ENCODE measurements at places on chromosomes 7 and 10.

- no peak for DNase-seq
Observed at GRCh38 chr10:78578929-78579328, 489.8 kb upstream of the ZMIZ1 start.

GRCh38 chr10:117955176-117955575 is 91.6 kb downstream of the RAB11FIP2 start:
- DNase-seq = no peak

DNA sequence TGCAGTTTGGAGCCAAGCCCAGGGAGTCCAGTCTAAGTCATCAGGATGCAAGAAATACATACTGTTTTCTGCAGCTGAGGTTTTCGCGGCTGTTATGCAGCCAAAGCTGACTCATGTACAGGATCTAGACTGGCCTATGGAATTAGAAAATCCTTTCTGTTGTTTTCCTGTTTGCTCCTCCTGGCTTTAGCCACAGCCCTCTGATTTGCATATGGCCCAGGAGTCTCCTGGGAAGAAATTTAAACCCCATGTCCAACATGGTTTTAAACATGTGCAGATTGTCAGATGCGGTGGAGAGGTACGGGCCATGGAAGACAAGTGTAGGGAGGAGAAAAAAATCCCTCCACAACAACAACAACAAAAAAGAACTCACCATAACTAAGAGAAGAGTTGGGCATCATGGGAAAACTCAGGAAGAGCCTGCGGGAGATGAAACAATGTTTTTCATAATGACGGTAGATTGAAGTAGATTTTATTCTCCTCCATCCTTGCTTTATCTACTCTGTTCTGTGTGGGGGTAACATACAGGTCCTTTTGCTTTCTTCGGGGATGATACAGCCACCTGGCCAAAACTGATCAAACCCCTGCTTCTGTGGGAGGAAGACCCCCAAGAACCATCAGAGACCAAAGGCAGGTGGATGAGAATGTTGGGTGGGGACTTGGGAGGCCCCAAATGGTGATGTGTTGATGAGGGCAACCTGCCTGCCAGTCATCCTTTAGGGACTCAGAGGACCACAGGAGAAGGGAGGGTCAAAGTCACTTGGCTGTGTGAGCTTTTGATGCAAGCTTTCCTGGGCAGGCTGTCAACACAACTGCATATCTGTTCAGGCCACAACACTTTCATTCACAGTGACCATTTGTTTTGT is 29.8 kb upstream of the GNA12 start:
- peak; percentile 51 for DNase-seq

- no peak for DNase-seq
Observed at GRCh38 chr7:82677493-82677892, 233.9 kb upstream of the CACNA2D1 start.

- peak; percentile 31 for DNase-seq
Observed at GRCh38 chr7:155506854-155507337, 39.5 kb downstream of the CNPY1 start.

DNA sequence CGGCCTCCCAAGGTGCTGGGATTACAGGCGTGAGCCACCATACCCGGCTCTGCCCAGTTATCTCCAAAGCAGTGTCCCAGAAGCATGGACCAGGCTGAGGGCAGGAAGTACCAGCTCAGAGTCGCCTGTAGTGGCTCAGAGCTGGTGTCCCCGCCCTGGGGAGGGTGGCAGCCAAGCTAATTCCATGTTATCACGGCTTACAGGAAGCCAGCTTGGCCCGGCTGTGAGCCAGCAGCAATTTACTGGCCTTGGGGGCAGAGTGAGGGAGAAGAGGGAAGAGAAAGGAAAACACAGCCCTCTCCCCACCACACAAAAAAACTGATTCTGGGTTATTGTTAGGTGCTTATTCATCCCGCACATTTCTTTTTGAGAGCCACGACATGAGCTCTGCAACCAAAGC is 88.1 kb downstream of the HIP1 start:
- no peak for DNase-seq

- no peak for DNase-seq
Observed at GRCh38 chr7:1100386-1100785, 12.5 kb downstream of the GPER1 start.

DNA sequence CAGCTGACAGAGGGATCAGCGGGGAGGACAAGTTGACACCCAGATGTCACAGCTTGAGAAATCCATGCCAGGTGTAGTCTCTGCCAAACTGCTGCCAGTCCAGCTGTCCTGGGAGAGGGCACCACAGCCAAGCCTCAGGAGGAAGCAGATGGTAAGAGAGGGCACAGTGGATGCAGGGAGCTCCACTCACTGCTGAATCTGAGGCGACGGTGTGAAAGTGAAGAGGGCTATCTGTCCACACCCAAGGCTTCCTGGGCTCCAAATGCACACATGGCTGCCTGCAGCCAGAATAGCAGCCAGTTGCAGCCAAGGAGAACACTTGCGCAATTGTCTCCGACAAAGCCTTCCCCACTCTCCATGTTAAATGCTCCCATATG is 502.4 kb downstream of the GRID1 start:
- no peak for DNase-seq

- no peak for DNase-seq
Observed at GRCh38 chr7:36301914-36302771, 87.5 kb upstream of the ANLN start.

DNA sequence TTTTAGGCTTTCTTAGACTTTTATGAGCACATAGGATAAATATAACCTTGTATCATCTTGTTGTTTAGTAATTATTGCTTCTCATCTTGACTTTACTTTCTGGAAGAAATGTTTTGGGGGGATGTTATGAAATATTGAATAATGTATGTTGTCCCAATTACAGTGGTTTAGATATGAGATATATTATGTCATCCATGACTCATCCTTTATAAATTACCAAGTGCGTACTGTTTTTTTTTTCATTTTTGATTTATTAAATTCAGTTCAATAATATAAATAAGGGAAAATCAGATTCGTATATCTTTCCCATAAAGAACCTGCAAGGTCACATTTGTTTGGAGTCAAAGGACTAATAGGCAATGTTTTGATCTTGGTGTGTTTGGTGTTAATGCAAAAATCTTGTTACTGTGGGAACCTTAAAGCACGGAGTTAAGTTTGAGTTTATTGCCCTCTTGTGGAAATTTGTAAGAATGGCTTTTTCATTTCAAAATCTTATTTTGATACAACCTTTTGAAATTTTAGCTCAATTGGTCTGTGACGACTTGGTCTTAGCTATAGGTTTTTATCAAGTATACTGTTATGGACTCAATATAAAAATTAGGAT is 108.6 kb downstream of the SRI start:
- DNase-seq = peak; percentile 40

DNA sequence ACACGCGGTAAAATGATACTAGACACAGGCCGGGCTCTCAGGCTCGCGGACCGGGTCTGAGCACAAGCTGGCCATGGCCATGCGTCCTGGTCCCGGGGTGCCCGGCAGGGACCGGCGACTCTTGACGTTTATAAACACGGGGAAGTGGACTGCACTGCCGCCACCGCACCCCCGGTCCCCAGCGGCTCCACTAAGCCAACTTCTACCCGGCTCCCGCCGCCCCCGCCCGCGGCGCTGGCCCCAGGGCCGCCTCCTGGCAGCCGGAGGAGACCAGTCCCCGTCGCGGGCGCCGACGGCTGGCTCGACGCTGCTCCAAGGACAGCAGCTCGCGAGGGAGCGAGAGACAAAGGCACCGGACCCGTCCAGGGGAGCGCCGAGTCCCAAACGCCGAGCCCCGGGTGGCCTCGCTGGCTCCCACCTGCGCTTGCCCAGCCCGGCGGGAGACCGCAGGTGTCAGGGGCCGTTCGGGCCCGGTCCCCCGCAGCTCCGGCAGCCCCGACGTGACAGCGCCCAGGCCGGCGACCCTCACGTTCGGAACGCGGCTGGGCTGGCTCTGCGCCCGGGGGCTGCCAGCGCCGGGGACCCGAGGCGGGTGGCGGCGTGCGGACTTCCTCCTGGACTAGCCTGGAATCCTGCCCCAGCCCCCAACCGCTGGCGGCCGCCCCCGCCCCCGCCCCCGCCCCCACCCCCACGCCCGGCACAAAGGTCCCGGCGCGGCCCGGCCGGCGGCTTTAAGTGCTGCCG is 517 bp downstream of the ITGB1 start:
- DNase-seq = no peak

DNA sequence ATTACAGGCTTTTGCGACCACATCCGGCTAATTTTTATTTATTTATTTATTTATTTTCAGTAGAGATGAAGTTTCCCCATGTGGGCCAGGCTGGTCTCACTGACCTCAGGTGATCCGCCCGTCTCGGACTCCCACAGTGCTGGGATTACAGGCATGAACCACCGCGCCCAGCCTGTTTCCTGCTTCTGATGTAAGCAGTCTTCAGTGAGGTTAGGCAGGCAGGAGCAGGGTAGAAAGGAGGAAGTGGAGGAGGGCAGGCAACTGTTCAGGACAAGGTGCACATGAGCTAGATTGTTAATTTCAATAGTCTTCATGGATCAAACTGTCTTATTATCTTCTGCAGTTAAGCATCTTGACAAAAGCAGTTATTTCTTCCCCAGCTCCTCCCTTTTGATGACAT is 605.0 kb downstream of the CCSER2 start:
- DNase-seq = no peak

GRCh38 chr10:124745673-124746072 is 1.5 kb upstream of the FAM53B start:
- DNase-seq = no peak

DNA sequence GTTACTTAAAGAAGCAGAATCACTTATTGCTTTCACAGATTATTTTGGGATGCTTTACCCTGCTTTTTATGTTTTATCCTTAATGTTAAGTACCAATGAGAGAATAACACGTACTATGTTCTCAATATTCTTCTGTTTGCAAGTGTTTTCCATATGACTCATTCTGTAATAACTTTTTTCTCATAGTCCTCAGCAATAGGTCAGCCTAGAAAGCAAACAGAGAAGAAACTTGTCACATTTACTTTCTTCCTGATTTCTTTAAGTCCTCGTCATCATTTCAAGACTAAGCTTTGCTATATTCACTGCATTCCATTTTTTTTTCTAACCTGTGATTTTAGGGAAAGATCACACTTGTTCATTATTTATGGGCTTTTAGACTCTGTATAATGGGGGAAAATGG is 6.8 kb upstream of the AGR2 start:
- no peak for DNase-seq

GRCh38 chr10:22053048-22053447 is 49.5 kb upstream of the DNAJC1 start:
- DNase-seq = no peak

DNA sequence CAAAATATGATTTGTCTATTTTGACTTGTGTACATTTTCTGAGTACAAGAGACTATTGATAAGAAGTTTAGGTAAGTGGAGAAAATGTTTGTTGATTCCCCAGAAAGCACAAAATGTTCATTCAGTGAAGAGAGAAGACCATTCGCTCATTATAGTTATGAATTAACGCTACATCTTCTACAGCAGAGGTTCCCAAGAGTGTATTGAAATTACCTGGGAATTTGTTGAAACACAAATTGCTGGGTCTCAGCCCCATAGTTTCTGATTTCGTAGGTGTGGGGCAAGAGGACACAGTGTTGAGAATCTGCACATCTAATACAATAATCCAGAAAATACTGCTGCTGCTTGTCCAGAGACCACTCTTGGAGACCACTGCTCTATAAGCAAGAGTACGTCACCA is 24.2 kb downstream of the JAZF1 start:
- DNase-seq = no peak

DNA sequence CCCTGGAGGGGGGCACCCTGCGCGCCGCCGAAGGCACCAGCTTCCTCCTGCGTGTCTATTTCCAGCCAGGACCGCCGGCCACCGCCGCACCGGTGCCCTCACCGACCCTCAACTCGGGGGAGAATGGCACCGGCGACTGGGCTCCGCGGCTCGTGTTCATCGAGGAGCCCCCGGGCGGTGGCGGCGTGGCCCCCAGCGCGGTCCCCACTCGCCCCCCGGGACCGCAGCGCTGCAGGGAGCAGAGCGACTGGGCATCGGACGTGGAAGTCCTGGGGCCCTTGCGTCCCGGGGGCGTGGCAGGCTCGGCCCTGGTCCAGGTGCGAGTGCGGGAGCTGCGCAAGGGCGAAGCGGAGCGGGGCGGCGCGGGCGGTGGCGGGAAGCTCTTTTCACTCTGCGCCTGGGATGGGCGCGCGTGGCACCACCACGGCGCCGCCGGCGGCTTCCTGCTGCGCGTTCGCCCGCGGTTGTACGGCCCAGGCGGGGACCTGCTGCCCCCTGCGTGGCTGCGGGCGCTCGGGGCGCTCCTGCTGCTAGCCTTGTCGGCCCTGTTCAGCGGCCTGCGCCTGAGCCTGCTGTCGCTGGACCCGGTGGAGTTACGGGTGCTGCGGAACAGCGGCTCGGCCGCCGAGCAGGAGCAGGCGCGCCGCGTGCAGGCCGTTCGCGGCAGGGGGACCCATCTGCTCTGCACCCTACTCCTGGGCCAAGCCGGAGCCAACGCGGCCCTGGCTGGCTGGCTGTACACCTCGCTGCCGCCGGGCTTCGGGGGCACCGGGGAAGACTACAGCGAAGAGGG is 594 bp downstream of the CNNM1 start:
- DNase-seq = peak; percentile 2

- no peak for DNase-seq
Observed at GRCh38 chr7:132568962-132569361, 7.3 kb downstream of the PLXNA4 start.

- no peak for DNase-seq
Observed at GRCh38 chr10:84701370-84701720, 373.0 kb downstream of the CCSER2 start.

GRCh38 chr7:14639329-14639728 is 263.2 kb downstream of the DGKB start:
- DNase-seq = no peak

GRCh38 chr7:157405914-157406810 is 69.4 kb downstream of the DNAJB6 start:
- DNase-seq = no peak

DNA sequence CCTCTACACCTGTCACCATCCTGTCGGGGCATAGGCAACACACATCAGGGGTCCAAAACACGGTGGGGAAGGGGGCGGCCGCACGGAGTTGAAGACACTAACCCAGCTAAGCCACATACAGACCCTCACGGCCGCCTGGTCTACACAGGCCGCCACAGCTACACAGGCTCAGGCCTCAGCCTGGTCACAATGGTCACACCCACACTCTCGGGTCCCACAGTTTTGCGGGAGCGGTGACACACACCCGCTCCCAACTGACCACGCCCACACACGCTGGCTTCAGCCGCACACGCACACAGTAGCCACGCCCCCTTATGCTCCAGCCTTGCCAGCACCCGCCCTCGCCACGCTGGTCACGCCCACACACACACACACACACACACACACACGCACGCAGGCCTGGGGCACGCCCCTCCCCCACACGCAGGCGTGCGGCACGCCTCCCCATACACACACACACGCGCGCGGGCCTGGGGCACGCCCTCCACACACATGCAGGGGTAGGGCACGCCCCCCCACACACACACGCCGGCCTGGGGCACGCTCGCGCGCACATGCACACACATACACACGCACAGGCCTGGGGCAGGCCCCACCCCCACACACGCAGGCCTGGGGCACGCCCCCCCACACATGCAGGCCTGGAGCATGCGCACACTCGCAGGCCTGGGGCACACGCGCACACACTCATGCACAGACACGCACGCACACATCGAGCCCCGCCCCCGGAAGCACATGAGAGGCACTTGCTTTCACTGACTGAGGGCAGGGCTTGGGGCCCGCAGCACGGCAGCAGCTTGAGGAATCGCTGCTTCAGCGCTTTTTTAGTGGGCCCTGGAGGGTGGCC is 12.3 kb upstream of the OGA start:
- peak; percentile 67 for DNase-seq

GRCh38 chr7:80140388-80140787 is 5.8 kb downstream of the GNAI1 start:
- no peak for DNase-seq
